ENCODE measurements at places on chromosomes 5 and 9.

DNA sequence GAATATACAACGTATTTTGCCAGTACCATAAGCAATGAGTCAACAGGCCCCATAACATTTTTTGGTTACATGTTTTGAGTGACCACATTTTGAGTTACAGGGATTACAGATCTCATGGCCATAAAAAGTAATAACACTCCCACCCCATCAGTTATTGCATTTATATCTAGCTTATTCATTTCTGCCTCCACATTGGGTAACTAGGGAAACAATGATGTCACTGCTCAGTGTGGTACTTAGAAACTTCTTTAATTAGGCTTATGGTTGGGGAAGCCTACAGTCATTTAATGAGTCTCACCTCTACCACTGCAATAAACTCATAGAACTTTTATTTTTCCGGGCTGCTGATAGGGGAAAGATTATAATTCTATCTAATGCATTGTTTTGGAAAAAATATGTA is 39.9 kb upstream of the SMIM15 start:
- DNase-seq, result no peak

GRCh38 chr5:1648806-1649205 is 125.0 kb upstream of the LPCAT1 start:
- DNase-seq, result no peak

DNA sequence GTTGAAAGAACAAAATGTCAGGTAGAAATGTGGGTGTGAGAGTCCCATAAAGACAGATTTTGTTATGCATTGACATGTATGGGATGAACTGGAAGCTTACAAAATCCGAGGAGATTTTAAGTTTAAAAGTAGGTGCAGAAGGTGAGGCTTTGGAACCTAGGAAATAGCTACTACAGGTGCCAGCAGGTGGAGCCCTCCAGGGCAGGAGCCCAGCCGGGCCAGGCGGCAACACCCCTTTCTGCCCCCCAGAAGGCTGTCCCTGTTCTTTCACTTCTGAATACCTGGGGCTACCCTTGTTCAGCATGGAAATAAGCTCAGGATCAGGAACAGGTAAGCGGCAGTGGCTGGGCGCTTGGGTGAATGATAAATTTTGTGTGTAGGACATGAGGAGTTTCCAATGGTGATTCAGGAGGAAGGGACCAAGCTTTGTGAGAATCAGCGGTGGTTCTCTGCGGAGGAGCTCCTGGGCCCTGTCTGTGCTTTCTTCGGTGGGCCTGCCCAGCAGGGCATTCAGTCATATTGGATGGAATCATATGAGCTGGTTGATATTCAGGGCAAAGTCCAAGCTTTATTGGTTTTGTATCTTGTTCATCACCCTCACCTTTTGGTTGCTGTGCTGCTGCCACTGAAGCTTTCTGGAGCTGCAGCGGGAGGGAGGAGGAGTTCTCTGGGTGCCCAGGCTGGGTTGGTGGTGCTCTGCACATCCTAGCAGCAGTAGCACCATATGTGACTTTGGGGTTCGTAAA is 12.3 kb downstream of the PCBD2 start:
- DNase-seq, result no peak

DNA sequence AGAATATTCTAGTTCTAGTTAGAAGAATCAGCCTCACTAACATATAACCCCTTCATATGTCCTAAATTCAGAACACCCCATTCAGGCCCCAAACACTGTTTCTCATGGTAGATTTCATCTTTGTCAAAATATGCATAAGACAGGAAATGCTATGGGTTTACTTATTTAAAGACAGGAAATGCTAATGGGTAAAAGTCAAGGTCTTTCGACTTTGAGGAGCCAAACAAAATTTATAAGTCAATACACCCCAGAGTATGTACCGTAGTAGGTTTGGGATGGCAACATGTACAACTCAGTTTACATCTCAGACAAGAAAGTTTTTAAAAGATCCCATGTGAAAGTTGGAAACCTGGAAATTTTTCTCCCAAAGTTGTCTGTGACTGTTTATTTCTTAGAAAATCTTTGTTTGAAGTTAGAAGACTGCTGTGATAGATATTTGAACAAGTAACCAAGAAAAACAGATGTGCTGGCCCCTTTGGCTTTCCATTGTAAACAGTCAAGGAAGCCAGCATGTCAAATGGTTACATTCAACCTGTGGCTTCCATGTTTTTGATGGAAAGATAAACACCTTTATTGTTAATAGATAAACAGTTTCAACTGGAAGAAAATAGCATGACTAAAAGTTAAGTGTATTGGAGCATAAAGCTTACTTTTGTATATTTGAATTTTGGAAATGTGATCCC is 102.2 kb downstream of the INIP start:
- DNase-seq, result no peak

- DNase-seq, result no peak
These were observed 415.7 kb downstream of the ZNF608 start for GRCh38 chr5:124330595-124331220.

GRCh38 chr5:144328494-144328893 is 157.8 kb downstream of the KCTD16 start:
- no peak for DNase-seq

GRCh38 chr5:139768807-139769465 is 26.7 kb upstream of the PSD2 start:
- DNase-seq, result no peak

DNA sequence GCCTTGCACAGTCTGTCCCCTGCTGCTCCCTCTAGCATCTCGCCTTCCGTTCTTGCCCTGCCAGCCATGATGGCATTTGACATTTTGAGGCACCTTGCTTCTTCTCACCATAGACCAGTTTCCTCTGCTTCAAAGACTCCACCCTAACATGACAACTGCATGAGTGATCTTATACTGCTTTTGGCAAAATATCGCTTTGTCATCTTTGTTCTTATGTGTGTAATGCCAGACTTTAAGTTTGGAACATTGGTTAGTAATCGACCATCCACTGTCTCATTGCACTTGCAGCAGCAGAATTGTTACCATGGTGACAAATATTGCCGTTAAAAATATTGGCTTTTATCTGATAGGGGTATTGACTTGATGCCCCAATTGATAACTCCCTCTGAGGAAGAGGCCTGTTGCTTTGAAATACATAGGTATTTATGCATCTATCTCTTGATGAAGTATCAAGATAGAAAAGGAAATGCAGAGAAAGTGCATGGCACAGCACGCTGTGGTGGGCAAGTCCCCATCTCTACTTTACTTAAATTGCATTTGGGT is 6.8 kb downstream of the GARIN3 start:
- no peak for DNase-seq

- no peak for DNase-seq
These were observed at the start of gene PCDHB7 for GRCh38 chr5:141172381-141173204. TSS of gene PCDHB7 (plus strand) at chr5:141172644. CDS start at chr5:141172836, 192 bp downstream.

- no peak for DNase-seq
These were observed 30.2 kb upstream of the DUSP1 start for GRCh38 chr5:172801179-172801671.

- no peak for DNase-seq
These were observed 33.0 kb downstream of the EGFLAM start for GRCh38 chr5:38291355-38291754.

DNA sequence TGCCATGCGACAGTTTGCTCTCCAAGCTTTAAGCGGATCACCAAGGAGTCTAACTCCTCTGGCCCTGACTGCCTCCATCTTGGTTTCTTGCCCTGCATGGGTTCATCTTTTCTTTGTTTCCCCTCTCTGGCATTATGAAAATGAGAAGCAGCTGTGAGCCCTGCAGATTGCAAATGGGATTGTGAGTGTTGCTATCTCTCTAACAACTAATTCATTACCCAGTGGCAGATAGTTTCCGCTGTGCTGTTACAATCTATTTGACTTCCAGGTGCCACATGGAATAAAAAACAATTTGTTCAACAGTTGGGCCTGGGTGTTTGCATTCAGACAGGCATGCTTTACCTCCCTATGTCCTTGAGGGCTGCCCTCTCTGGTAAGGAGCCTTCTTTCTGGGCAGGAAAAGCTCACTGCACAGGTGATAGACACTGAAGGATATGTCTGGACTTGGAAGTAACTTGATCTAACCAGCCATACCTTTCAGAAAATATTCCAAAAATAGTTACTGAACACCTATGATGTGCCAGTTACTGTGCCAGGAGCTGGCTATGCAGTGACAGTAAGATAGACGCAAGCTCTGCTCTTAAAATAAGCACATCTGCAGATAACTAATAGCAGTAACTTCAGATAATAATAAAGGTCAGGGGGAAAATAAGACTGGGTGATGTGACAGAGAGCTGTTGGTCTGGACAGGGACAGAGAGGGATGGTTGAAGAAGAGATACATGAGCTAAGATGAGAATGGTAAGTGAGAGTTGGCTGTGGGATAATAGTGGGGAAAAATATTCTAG is 40.1 kb downstream of the GRIA1 start:
- DNase-seq, result no peak

- no peak for DNase-seq
These were observed 107.9 kb downstream of the NDUFAF2 start for GRCh38 chr5:61052882-61053281.

GRCh38 chr5:142385194-142385593 is 60.4 kb upstream of the SPRY4 start:
- DNase-seq, result no peak

DNA sequence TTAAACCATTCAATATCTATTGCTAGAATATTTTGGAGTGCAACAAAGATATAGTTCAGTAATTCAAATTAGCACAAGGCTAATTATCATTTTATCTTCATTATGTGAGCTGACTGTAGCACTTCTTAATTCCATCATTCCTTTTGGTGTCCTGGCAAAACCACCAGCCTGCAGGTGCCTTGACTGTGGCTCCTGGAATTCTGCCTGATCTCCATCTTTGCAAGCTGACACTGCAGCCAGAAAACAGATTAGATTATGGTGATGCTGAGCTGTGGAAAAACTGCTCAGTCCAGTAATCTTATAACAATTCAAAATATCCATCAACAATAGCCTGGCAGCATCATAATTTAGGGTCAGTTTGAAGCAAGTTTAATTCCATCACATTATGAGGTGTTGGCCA is 919.5 kb downstream of the DTWD2 start:
- DNase-seq, result no peak

DNA sequence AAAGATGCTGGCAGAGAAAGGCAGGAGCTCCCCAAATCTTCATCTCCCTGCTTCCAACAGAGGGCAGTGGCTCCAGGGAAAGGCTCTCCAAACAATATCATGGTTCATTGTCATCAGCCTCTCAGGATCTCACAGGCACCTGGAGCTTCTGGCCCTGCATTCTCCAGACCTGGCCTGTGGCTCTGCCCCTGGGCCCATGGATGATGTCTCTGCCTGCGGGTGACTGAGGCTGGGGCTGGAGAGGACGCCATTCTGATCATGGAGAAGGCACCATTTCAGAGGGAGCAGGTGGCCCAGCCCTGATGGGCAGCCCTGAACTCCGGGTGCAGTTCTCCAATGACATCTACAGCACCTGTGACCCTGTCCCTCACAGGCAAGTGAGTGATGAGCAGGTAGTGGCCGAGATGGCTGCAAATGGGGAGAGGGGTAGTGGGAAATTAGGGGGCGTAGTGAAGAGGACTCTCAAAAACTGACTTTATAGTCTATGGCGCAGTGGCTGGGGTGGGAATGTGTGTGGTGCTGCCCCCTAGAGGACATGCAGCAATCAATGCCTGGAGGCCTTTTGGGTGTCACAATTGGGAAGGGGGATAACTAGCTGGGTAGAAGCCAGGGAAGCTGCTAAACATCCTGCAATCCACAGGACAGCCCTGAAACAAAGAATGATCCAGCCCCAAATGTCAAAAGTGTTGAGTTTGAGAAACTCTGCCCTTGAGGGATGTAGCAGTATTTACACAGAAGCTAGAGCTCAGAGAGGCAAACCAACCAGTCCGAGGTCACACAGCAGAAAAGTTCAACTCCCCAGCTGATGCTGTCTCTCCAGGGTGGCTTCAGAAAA is 3.2 kb downstream of the SH3PXD2B start:
- no peak for DNase-seq

GRCh38 chr9:70921136-70921535 is 200.3 kb downstream of the TRPM3 start:
- no peak for DNase-seq

DNA sequence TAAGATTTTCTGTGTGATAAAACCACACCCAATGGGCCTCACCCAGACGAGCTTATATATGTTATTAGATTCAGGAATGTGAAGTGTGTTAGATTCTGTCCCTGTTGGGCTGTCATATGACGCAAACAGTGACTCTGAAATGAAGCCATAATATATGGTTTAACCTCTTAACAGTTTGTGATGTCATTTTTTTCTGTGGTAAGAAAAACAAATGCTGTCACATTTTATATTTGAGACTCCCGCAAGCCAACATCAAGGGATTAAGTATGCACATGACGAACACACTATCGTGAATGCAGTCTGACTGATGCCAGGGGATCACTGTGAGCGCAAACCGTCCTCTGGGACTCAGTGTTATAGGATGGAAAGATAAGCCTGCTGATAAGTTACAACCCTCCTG is 321.7 kb downstream of the SH3GL2 start:
- no peak for DNase-seq

- DNase-seq, result no peak
These were observed 23.2 kb upstream of the RNF20 start for GRCh38 chr9:101510459-101510858.

- DNase-seq, result no peak
These were observed 145.8 kb downstream of the AOPEP start for GRCh38 chr9:94872083-94872833.

DNA sequence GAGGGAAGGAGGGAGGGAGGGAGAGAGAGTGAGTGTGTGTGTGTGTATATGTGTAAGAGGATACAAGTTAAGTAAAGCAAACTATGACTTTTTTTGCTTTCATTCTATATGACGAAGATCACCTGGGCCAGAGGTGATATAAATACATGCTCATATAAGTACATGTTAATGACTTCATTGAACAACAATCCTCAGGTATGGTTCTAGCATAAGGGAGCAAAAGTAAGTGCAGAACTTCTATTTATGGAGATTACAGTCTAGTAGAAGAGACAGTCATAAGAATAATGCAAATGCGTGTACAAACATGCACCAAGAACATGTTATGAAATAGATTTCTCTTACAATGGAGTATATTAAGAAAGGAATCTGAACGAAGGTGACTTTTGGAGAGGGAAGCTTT is 1804.0 kb downstream of the MAT2B start:
- DNase-seq, result no peak

- DNase-seq, result no peak
These were observed 214.7 kb upstream of the PLPPR1 start for GRCh38 chr9:100813871-100814270.

GRCh38 chr5:83199126-83199525 is 121.8 kb downstream of the XRCC4 start:
- no peak for DNase-seq

DNA sequence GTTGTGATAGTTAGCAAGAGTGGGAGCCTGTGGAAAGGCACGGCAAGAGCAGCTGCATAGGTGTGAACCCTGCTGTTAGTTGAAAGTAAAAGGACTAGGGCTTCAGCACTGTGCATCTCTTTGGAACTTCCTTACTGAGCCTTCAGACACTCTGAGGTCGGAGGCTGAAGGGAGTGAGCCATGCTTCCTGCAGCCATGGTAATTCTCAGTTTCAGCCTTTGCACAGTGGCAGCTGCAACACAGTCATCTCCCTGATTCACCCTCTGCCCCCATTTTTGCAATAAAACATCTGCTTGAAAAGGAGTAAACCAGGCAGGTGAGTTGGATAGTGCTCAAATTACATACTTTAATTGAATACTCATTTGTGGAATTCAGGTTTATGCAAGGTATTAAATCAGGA is 6.5 kb upstream of the TLE4 start:
- no peak for DNase-seq
